ENCODE measurements at places on chromosomes 3 and 15.
A peak's percentile ranks its signal among the peaks of the same experiment; 100 is the strongest.

- DNase-seq: peak; percentile 68
Measured at GRCh38 chr3:20043396-20043795, 3.1 kb downstream of the KAT2B start.

DNA sequence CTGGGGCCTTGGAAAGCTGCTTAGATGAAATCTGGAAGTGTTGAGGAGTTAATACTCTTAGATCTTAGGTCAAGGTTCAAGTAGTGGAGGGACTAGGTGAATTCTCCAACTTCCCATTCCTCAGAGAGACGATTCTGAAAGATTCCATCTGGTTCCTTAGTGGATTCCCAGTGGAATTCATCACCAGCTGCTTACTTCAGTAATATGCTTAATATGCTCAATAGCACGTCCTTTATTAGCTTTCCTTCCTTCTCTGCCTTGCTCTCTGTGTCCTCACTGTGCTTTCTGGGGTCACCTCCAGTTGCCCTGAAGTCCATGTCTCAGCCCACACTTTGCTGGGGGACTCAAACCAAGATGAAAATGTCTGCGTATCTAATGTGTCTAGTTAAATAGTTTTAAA lies 31.0 kb downstream of the CEP63 start:
- no peak for DNase-seq

- no peak for DNase-seq
Measured at GRCh38 chr15:76823890-76824289, 81.2 kb downstream of the SCAPER start.

- DNase-seq: peak; percentile 74
Measured at GRCh38 chr15:49215768-49216739, 46.0 kb downstream of the GALK2 start.

GRCh38 chr3:124059580-124059979 lies 67.7 kb upstream of the ROPN1 start:
- no peak for DNase-seq

DNA sequence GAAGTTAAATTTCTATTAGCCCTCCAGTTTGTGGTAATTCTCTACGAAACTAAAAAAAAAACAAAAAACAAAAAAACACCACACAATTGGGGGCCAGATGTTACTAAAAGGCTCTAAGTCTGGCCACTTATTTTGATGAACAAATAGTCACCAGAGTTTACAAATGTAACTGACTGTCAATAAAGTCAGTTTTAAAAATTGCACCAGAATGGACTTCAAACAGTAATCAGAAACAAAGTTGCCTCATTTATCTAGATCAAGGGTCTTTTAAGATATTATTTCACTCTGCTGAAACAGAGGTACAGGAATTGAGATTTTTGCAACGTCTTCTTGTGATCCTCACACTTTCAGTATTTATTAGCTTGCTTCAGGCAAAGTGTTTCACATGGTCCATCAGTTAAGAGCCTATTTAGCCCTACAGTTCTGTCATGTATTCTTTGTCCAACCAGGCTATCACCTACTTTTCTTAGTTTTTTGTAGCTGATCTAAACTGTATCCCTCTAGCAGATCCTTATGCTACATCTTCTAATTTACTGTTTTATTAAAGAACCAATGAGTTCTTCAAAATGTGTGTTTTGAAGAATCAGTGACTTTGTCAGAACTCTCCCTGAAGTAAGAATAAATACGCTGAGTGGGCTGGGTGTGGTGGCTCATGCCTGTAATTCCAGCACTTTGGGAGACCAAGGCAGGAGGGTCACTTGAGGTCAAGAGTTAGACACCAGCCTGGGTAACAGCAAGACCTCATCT lies 74.7 kb downstream of the ANKRD28 start:
- DNase-seq: no peak

GRCh38 chr3:37689645-37690356 lies 171.9 kb upstream of the CTDSPL start:
- DNase-seq: no peak

GRCh38 chr3:129684270-129684669 lies 77.8 kb upstream of the PLXND1 start:
- no peak for DNase-seq

DNA sequence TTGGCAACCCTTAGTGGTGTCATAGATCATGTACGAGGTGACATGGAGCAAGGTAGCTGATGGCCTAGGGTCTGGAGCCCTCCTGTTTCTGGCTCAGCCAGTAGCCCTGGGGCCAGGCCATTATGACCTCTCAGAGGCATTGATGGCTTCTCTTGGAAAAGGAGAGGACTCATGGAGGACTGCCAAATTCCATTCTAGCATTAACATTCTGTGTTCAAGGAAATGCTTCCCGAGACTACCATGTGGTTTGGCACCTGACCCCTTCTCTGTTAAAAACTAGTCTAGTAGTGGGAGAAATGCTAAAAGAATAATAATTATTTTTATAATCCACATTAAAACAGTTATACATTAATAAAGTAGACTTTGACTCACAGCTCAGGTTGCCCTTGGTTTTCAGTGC lies 40.2 kb upstream of the ADAMTSL3 start:
- DNase-seq: no peak

GRCh38 chr3:131079086-131079485 lies 52.4 kb downstream of the NEK11 start:
- no peak for DNase-seq

GRCh38 chr3:189902230-189903186 lies 218.2 kb downstream of the P3H2 start:
- DNase-seq: no peak

- peak; percentile 33 for DNase-seq
Measured at GRCh38 chr3:111072031-111072921, 660 bp downstream of the NECTIN3 start.

GRCh38 chr3:195172896-195173295 lies 98.1 kb downstream of the XXYLT1 start:
- DNase-seq: no peak

GRCh38 chr15:100256101-100256969 lies 85.4 kb downstream of the ADAMTS17 start:
- no peak for DNase-seq

GRCh38 chr3:1214933-1215332 lies 122.1 kb downstream of the CNTN6 start:
- no peak for DNase-seq

DNA sequence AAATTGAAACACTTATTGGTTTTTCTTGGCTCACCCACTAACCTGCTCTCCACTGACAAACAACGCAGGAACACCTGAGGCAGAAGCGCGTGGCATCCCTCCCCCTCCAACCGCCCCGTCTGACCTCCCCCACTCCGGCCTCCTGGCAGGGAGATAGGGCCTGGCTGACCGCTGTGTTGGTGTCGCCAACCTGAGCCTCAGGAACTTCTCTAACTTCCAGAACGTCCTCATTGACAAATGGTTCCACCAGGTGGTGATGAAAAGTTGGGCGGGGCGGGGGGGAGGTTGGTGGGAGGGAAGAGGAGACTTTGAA lies 22.8 kb downstream of the IL17RD start:
- no peak for DNase-seq

GRCh38 chr3:123520656-123521055 lies 64.2 kb downstream of the HACD2 start:
- DNase-seq: no peak

- no peak for DNase-seq
Measured at GRCh38 chr15:31485911-31486461, 159.4 kb downstream of the KLF13 start.

- no peak for DNase-seq
Measured at GRCh38 chr3:132817646-132818177, 95.5 kb upstream of the NPHP3 start.

DNA sequence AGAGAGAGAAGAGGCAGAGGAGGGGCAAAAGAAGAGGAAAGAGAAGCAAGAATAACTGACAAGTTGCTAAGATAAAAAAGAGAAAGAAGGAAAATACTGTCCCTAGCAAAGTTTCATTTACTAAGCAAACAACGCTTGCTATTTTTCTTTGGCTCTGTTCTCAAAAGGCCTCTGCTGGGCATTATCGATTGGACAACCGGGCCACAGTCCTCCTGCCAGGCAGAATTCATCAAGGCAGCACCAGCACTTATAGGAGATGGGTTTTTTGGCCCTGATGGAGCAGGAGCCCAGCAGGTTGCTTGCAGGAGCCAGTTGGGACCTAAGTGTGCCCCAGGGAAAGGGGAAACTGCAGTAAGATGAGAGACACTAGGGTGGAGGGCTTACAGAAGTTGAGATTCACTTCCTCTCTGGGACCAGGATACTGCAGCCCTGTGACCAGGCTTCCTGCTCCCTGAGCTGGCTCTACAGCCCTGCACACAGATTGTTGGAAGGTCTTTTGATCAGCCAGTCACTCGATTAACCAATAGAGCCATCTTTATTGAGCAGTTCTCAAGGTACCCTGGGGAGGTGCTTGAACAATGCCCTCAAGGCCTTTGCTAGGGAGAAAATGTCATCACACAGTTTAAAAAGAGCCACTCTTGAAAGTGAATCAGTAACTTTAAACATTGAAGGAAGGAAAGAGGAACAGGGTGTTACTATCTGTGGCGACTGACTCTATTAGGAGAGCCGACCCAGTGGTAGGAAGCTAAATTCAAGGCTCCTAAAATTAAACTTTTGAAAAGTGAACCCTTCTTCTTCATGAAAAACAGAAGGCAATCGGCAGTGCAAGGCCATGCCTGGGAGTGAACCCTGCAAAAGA lies 28.8 kb upstream of the GLCE start:
- no peak for DNase-seq

DNA sequence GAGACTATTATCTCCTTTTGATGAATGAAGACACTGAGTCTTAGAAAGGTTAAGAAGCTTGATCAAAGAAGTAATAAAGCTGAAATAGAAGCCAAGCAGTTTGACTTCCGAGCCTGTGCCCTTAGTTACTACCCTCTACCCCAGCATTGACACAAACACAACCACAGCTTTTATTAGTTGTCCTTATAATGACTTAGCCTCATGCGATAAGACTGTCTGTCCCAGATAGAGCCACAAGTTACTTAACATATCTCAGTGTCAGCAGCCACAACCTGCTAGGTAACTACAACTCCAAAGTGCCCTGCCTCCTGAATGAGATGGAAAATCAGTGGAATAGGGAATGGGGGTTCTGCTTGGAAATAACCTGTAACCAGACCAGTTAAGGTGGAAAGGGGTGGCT lies 781.6 kb upstream of the CFAP20DC start:
- no peak for DNase-seq

DNA sequence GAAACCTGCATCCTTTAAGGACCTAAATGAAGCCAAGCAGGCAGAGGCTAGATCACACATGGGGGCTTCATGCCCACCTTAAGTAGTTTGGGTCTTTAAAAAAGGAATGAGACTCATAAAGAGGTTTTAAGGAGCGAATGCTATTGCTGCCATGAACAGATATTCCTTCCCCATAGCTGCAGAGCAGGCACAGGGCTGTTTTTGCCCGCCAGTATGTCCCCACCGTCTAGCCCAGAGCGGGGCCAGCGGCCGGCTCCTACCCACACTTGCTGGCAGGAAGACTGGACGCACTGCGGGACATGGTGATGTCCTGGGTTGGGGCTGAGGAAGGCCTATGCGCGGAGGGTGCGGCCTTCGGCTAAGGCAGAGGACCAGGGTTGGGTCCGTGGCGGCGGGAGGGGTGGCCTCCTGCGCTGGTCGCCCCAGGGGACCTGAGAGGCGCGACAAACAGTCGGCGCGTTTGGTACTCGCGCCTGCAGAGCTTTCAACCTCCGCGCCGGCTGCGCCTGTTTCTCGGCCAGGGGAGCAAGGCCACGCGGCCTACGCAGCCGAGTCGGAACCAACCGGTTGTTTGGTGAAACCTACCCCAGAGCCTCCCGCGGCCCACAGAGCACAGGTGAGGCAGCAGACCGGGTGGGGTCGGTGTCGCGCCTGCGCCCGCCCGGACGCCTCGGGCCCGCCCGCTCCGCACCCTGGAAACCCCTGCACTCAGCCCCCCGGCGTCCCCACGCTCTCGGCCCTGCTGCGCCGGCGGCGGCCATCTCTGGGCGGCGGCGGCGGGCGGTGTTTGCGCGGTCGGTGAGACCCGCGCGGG lies at the start of gene FAIM:
FAIM (plus strand) TSS at position 450 of the 814 bp plus-strand sequence. CDS start 10,956 bp downstream, outside the sequence.
- peak; percentile 69 for DNase-seq

DNA sequence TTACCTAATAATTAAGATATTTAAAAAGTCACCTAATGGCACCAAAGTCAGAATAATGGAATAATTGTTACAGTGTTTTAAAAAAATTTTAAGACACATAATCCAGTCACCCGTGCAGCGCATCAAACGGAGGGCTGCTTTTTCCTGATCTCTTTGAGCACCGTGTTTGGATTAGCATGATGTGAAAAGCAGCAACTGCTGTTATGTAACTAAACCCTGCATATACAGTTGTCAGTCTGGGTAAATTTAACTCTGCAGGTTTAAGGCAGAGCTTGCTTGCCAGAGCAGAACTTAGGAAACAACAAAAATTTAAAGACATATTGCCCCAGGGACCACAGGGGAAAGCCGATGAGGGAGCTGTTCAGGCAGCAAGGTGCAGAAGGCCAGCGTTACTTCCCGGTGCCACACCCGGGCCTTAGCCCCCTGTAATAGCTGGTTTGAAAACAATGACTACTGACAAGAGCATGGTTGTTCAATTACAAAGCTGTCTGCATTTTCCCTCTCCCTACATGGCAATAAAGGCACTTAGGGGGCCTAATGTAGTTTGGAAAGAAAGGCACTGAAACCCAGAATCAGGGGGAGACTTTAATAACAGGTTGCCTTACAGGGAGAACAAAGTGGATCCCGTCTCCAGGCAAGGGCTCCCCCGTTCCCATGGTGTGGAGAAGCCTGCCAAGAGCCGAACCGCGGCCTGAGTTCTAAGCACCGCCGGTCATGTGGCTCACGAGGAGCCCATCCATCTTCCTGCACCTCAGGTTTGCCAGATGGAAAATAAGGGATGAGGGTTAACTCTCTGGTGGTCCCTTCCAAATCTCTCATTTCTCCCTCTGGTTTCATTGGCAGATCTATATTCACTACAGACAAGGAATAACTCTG lies 32.2 kb downstream of the RORA start:
- DNase-seq: no peak

DNA sequence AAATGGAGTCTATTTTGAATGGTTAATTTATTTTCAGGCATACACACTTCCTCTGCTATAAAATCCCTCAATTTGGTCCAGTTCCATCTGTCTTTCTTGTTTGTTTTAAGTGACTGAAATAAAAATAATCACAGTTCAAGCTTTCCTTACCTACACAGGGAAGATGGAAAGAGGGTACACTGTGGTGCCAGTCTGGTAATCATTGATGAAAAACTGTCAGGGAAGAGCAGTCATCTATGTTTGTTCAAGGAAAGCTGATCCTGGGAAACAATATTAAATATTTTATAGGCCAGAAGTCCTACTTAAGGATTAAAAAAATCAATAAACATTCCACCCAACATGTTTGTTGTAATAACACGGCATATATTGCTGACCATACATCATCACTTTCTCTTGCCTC lies 115.2 kb upstream of the KCNMB2 start:
- DNase-seq: no peak

GRCh38 chr3:34260271-34261000 lies 462.0 kb downstream of the PDCD6IP start:
- DNase-seq: peak; percentile 31

GRCh38 chr3:194034346-194035336 lies 101.3 kb upstream of the HES1 start:
- DNase-seq: peak; percentile 20

- no peak for DNase-seq
Measured at GRCh38 chr15:60720493-60721256, 241.7 kb upstream of the ICE2 start.

- DNase-seq: no peak
Measured at GRCh38 chr15:78130466-78131294, 565 bp downstream of the CIB2 start.

GRCh38 chr15:38819387-38819950 lies 254.9 kb upstream of the RASGRP1 start:
- DNase-seq: no peak

Data from LoVo (cell line).